ENCODE measurements at places on chromosomes 4 and X.

GRCh38 chr4:47413521-47413920 is 50.0 kb downstream of the COMMD8 start:
- DNase-seq = no peak

DNA sequence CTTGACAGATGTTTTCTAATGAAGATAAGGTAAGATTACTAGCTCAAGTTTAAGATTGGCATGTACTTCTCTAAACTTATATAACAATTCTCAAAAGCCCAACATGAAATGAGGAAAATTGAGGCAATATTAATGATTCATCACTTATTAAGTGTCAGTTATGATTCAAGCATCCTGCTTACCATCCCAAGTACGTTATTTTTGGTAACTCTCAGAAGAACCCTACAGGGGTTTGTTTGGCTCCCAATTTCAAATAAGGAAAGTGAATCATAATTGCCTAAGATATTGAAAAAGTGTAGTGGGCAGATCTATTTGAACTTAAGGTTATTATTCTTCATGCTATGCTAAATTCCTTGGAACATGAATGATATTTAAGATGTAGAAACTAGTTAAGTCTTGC is 387.9 kb upstream of the TENM3 start:
- DNase-seq = no peak

- no peak for DNase-seq
Measured at GRCh38 chrX:118420462-118420861, 74.6 kb downstream of the WDR44 start.

DNA sequence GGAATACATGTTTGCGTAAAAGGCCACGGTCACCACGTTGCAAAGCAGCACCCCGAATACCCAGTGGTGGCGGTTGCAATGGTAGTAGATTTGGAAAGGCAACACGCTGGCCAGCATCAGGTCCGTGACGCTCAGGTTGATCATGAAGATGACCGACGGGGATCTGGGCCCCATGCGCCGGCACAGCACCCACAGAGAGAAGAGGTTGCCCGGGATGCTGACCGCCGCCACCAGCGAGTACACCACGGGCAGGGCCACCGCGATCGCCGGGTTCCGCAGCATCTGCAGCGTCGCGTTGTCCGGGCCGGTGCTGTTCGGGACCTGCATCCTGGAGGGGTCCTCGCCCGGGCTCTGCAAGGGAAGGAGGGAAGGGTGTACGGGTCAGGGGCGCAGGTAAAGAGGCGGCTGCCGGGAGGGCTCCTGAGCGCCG is 13.5 kb upstream of the ASMTL start:
- no peak for DNase-seq

- DNase-seq = peak; percentile 45
Measured at GRCh38 chrX:150365051-150365989, 2.2 kb downstream of the MAMLD1 start.

DNA sequence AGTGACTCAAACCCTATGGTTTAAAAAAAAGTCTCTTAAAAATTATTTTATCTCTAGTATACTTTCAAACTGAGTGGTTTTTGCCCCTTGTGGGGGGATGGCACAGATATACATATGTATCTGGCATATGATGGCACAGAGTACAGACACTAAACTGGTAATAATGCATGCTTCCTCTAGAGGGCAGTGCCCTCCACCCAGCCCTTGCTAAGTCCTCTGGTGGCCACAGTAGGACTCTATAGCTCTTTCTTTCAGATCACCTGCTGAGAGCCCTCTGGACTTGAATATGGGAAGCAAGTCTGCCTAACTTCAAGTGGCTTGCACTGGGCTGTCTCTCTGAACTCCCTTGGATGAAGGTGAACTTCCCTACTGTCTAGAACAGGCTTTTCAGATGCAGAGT is 66.3 kb downstream of the TSPAN7 start:
- no peak for DNase-seq

DNA sequence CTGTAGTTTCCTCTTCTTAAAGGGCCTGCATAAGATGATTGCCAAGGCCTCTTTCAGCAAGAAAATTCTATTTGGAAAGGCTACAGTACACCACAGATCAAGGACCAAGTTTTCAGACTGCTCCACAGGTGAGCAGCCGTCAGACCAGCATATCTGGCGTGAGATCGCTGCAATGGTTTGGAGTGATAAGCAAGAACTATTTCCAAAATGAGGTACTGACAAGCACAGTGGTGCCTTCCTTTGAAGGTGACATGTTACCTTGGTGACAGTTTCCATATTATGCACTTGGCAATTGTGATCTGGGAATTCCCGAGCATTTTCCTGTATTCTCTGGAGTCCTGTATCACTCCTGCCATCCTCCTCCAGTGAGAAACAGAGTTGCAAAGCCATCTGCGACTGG is 7.3 kb upstream of the TMEM150C start:
- no peak for DNase-seq

- DNase-seq = no peak
Measured at GRCh38 chr4:100417565-100417964, 100.3 kb downstream of the EMCN start.

DNA sequence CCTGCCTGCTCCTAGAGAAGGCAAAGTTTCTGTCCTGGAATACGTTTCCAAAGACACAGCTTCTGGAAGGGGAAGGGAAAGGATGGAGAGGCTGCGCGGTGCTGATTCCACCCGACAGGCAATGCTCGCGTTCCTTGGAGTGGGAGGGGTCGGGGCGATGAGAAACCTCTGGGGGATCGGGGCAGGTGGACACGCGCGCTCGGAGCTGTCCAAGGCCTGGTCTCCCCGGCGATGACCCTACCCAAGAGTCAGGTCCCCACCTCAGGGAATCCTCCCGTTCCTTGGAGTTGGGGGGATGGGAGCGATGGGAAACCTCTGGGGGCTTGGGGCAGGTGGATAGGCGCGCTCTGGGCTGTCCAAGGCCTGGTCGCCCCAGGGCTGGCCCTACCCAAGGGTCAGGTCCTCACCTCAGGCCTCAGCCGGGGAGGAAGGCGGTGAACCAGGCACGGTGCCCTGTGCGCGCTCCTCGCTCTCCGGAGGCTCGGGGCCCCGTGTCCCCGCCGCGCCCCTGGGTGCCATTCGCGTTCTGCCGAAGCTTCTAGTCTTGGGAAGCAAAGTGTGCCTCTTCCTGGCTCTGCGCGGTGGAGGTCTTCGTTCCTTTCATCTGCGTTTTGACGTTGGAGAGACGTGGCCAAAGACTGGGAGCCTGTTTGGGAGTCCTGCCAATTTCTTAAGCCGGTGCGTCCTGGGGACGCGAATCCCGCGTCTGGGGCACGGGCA is 10.6 kb upstream of the SHOX start:
- no peak for DNase-seq

DNA sequence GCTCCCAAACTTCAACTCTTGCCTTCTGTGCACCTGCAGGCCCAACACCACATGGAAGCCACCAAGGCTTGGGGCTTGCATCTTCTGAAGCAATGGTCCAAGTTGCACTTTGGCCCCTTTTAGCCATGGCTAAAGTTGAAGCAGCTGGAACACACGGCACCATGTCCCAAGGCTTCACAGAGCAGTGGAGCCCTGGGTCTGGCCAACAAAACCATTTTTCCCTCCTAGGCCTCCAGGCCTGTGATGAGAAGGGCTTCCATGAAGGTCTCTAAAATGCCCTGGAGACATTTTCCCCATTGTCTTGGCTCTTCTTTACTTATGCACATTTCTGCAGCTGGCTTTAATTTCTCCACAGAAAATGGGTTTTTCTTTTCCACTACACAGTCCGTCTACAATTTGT is 61.3 kb upstream of the CYSLTR1 start:
- DNase-seq = no peak

- no peak for DNase-seq
Measured at GRCh38 chr4:184408021-184408683, 66.2 kb downstream of the IRF2 start.

DNA sequence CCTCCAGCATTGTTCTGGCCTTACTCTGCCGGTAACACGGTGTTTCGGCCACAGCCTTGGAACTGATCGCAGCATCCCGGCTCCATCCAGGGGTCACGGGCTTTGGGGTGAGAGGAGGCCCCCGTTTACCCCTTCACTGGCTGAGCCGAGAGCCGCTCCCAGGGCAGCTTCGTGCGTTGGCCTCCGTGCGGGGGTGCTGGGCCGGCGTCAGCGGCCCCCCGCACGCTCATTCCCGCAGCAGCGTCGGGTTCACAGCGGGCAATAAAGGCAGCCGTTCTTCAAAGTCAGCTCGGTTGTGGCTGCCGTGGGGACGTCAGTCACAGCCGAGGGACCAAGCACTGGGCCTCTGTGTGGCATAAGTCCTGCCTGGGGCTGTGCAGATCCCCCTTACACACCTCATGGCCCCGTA is 25.3 kb upstream of the PLCXD1 start:
- no peak for DNase-seq

DNA sequence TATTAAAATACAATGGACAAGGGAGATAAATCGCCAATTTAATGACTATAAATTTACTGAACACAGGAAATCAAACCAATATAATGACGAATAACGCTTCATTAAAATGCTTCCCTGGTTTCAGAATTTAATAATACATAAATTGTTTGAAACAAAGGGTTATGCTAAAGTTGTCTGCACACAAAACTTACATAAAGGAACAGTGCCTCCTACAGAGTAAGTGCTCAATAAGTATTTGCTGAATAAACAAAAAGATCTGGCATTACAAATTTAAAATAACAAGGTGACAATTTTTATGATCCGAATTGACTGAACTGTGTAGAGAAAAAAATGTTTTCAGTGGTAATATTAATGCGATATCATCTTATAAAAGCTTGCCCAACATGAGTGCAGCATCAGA is 69.6 kb downstream of the NOCT start:
- DNase-seq = no peak

GRCh38 chr4:188400451-188400850 is 261.2 kb downstream of the TRIML1 start:
- DNase-seq = no peak

DNA sequence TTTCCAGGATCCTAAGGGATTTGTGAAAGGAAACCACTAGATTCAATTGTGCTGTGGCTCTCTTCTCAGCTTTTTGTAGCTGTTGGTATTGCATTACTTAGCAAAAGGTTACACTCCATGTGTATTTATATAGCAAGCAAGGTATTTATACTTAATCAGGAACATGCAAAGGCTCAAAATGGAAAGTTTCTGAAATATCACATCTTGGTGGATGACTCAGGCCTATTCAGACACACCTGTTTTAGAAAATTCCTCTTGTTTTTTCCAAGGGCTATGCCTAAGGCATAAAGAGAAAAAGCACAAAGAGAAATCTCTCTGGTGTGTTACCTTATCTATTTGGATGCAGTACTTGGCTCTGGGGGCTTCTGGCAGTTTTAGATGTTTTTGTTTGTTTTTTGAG is 144.4 kb upstream of the GALNT7 start:
- DNase-seq = no peak

- no peak for DNase-seq
Measured at GRCh38 chr4:41158274-41158673, 56.1 kb downstream of the APBB2 start.

DNA sequence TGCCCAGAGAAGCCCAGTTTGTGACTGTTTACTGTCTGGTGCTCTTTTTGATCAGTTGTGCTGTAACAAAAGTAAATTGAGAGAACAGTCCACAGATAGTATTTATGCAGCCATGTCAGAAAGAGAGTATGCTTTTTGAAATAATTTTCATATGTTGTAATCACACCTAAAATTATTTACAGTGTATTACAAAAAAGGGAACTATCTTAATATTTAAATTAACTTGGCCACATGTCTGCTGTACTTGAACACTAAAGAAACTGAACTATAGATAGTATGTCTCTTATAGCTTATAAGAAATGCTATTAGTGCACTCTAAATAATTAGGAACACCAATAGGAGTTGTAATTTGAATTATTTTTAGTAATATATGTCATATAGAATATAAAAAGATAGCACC is 30.2 kb downstream of the KIAA0232 start:
- no peak for DNase-seq

DNA sequence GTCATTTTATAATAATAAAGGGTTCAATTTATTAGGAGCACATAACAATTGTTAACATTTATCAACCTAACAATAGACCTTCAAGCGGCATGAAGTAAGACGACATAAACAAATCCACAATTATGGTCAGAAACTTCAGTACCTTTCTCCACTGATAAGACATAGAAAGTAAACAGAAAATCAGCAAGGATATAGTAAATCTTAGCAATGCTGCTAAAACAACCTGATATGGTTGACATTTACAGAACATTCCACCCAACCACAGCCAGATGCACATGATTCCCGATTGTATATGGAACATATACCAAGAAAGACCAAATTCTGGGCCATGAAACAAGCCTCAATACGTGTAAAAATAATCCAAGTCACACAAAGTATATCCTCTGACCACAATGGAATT is 71.3 kb downstream of the ZFYVE28 start:
- no peak for DNase-seq

- no peak for DNase-seq
Measured at GRCh38 chrX:27598312-27598711, 8.2 kb downstream of the DCAF8L2 start.

GRCh38 chr4:5884796-5885195 is 8.1 kb downstream of the CRMP1 start:
- DNase-seq = no peak

DNA sequence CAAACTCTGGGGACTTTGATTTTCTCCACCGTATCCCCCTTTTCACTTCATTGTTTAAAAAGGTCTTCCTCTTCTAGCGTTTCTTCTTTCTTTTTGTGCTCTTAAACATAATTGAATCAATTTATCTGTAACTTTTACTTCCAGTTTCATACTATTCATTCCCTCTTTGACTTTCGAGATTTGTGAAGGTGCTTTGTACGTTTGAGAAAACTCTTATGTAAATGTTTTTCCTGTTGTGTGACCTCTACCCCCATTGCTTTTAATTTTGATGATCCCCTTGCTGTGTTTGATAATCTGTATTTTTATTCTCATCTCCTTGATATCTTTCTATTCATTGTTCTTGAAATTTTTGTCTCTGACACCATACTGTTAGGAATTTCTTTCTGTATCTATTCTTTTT is 4.8 kb downstream of the USP38 start:
- DNase-seq = no peak

DNA sequence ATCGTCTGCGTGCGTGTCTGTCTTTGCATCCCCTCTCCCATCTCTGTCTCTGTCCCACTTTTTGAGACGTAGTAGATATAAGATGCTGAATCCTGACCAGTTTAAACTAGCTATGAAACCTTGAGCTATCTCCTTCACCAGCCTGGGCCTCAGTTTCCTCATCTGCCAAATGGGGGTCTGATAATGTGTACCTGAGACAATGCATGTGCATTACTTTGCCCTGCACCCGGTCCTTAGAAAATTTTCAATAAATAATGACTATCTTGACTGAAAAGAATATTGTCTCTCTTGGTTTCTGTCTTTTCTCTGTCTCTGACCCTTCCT is 602 bp downstream of the KANTR start:
- no peak for DNase-seq

GRCh38 chrX:12210196-12210815 is 72.0 kb downstream of the FRMPD4 start:
- DNase-seq = no peak

All from stimulated activated CD8-positive, alpha-beta memory T cell treated with anti-CD3 and anti-CD28 coated beads, Interleukin-12 subunit alpha, Interleukin-12 subunit beta, amount 100 ng/mL, for 1 hour (primary cell).